ENCODE measurements at places on chromosomes 16 and 17.

DNA sequence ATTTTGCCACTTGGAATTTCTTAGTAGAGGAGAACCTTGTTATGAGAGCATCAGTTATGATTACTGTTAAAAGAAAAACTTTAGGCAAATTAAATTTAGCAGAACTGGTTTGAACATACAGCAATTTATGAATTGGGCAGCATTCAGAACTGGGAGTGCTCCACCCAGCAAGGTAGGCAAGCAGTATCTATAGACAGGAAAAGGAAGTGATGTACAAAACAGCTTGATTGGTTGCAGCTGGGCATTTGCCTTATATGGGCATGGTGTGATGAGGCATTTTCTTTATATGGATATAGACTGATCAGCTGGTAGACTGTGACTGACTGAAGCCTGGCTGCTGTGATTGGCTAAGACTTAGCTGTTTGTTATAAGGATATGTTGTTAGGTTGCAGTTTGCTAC is 17.6 kb upstream of the CYLD start:
- DNase-seq, result no peak

GRCh38 chr17:50203086-50203485 is 1.7 kb upstream of the COL1A1 start:
- DNase-seq, result no peak

DNA sequence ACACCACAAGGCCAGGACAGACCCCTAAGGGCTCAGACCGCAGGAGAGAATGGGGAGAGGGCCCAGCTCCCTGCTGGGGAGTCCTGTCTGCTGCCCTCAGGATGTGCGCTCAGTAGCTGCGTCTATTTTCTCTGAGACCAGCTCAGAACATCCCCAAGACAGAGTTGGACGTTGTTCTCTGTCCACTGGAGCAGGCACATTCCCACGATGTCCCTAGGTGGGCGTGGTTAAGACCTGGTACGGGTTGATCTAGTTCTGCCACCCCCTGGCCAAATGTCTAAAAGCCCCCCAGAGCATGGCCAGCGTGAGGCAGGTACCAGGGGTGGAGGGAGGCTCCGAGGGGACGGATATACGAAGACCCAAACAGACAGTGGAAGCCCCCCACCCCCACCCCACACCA is 842 bp upstream of the CALB2 start:
- no peak for DNase-seq

- DNase-seq, result no peak
Observed at GRCh38 chr16:27020031-27020430, 46.7 kb upstream of the C16orf82 start.

GRCh38 chr16:29916979-29917378 is 9.0 kb downstream of the KCTD13 start:
- no peak for DNase-seq

DNA sequence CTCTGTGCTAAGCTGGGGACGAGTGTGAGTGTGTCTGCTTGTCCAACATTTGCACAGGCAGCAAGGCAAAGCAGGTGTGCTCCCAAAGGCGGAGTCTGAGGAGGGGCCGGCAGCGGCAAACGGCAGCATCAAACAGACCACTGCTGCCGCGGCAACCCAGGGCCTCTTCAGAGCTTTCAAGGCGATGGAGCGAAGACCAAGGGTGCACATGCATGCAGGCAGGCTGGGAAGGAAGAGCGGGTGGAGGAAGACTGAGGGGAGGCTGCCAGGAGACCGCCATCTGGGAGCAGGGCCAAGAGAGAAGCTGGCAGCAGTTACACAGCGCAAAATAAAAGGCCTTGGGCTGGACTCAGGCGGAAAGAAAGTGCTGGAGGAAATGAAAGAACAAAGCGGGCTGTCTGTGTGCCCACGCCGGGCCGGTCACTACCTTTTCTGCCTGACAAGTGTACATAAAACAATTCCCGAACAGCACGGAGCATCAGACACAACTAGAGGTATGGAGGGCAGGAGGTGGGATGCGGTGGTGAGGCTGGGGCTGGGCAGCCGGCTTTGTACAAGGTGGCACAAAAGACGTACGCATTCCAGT is 8.5 kb downstream of the TIMM22 start:
- DNase-seq, result no peak

GRCh38 chr17:22505660-22506059 is 813.3 kb downstream of the KCNJ18 start:
- DNase-seq, result no peak

- DNase-seq, result no peak
Observed at GRCh38 chr17:41615454-41615853, 2.9 kb upstream of the KRT16 start.

- DNase-seq, result no peak
Observed at GRCh38 chr17:15914400-15915170, 30.3 kb upstream of the ADORA2B start.

DNA sequence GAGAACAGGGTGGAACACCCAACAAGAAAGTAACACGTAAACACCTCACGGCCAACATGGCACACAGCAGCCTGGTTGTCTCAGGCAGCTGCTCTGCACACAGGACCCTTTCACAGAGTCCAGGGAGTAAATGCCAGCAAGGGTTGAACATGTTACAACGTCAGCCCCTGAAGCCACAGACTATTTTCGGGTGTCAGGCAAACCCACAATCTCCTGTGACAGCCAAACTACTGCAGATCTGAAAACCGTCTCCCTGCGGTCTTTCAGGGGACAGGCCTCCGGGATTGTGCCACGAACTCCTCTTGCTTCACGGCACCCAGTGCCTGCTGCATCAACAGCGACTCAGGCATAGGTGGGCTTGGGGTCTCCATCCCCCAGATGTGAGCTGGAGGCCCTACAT is 127.7 kb downstream of the XYLT1 start:
- peak; percentile 26 for DNase-seq

DNA sequence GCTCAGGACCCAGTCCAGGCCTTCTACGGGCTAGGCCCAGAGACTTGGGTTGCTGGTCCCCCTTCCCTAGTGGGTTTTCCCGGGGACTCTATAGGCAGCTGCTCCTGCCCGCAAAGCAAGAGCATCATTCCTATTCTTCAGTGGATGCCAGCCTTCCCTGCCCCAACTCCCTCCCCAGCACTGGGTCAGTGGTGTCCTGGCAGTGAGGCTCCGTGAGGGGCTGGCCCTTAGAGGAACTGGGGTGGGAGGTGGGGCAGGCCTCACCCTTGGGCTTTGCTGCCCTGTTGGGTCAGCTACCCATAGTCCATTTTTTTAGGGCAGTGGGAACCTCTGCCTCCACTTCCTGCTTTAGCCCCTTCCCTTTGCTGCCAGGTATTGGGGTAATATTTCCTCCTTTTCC is 7.9 kb upstream of the PLEKHG4 start:
- no peak for DNase-seq

DNA sequence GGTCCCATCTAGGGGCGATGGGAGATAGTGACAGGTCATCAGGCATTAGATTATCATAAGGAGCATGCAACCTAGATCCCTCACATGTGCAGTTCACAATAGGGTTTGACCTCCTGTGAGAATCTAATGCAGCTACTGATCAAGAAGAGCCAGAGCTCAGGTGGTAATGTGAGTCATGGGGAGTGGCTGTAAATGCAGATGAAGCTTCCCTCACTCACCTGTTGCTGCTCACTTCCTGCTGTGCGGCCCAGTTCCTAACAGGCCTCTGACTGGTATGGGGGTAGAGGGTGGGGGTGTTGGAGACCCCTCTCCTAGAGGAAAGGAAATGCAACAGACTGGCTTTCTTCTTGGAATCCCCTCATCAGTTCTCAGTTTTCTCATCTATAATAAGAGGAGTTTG is 131.4 kb downstream of the CA10 start:
- no peak for DNase-seq

GRCh38 chr17:50072130-50072529 is 16.2 kb downstream of the ITGA3 start:
- no peak for DNase-seq

- peak; percentile 8 for DNase-seq
Observed at GRCh38 chr17:49779739-49780231, 8.7 kb upstream of the KAT7 start.

GRCh38 chr17:72187556-72187955 is 66.7 kb downstream of the SOX9 start:
- no peak for DNase-seq

GRCh38 chr16:31452631-31453106 is 6.6 kb upstream of the ARMC5 start:
- no peak for DNase-seq

DNA sequence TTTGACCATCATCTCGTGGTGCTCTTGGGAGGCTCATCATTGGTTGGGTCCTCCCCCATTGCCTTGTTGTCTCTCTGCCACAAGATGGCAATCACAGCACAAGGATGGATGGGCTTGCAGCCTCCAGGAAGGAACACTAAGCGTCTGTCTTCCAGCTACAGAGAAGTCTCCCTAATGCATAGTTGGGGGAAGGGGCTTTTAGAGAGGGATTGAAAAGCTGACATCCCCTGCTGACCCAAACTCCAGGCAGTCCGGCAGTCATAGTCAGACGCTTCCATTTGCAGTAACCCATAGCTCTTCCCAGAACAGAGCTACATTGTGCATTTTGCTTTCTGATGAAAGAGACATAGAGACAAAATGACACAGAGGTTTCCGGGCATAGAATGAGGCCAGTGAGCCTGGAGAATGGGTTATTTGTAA is 111.4 kb downstream of the UTP18 start:
- DNase-seq, result peak; percentile 39

DNA sequence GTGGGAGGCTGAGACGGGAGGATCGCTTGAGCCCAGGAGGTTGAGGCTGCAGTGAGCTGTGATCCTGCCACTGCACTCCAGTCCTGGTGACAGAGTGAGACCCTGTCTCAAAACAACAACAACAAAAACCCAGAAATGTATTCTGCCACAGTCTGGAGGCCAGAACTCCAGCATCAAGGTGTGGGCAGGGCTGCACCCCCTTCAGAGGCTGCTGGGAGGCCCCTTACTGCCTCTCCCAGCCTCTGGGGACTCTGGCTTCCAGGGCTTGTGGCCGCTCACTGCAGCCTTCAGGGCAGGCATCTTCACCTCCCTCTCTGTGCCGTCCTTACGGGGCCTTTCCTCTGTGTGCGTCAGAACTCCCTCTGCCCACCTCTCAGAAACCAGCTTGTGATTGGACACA is 209.4 kb upstream of the GSE1 start:
- no peak for DNase-seq

DNA sequence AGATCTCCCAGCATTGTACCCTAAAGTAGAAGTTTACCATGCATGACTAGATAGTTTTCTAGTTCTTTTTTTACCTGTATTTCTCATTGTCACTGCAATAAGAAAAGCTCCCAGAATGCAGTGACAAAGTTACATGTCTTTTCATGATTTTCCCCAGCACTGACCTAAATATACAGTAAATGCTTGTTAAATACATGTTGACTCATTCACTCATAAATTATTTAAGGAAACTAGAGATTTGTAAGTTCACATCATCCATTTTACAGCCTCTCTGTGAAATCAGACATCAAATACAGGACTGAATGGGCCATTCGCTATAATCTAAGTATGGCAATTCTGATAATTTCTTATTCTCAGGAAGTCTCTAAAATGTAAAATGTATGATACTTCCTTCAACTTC is 258.9 kb upstream of the AXIN2 start:
- no peak for DNase-seq

- no peak for DNase-seq
Observed at GRCh38 chr17:60664022-60664421, 13.6 kb upstream of the BCAS3 start.

DNA sequence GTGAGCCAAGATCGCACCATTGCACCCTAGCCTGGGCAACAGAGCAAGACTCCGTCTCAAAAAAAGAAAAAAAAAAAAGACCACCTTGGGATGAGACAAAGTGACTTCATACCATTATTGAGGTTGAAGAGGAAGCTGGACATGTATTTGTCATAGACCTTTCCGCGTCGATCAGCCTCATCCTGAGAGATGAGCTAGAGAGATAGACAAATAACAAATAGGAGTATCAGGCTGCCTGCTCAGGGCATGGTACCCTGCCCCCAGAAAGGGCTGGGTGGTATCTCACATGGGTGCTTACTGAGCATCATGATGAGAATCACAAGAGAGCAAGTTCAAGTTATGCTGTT is 22.1 kb downstream of the CNTNAP1 start:
- no peak for DNase-seq
